ENCODE measurements at places on chromosomes 2 and 18.

DNA sequence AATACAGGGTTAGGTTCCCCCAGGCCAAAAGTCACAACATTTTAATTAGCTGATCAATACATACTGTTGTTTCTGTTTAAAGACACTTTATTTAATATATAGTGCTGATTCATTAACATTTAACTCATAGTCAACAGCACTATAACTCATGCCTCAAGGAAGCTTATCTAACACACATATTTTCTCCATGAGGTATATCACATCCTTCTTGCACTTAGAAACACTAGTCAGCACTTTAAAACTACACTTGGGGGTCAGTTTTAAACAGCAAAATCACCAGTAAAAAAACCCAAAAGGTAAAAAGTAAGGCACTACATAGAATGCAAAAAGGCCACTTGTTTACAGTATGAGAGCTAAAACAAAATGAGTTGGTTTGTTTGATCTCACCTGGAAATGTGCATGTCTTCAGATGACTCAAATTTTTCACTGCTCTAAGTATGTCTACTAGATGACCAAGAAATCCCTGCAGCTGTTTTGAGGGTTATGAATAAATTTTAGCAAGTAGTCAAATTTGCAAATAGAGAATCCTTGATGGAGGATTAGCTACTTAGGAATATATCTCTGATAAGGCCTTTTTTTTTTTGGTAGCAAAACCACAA lies 54.1 kb upstream of the EPB41L5 start:
- no peak for DNase-seq

DNA sequence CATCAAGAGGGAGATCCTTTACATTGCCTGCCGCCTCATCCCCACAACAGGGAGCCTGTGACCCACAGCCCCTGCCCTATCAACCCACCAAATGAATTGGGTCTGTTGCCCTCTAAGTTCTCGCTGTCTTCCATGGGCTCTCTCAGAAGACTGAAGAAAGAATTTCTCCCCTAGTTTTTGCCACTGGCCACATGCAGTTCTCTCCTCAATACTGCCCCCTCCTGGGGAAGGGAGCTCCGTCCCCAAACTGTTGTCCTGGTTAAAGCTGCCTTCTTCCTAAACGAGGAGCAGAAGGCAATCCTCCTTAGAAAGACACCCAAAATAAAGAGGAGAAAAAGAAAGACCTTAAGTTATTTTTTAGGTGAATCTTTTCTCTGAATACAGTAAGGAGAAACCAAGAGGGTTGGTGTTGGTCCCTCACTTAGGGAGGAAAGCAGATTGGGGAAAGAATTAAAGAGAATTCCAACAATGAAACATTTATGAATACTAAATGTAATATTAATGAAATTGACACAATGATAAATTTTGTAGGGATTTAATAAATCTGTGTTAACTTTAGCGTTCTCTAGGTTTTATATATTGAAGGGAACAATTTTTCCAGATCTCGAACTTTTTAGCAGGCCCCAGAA lies 31.1 kb upstream of the SATB2 start:
- peak; percentile 42 for DNase-seq

- DNase-seq = no peak
Observed at GRCh38 chr2:203451011-203451410, 84.1 kb downstream of the RAPH1 start.

- DNase-seq = no peak
Observed at GRCh38 chr2:85921659-85922058, 32.9 kb upstream of the ST3GAL5 start.

DNA sequence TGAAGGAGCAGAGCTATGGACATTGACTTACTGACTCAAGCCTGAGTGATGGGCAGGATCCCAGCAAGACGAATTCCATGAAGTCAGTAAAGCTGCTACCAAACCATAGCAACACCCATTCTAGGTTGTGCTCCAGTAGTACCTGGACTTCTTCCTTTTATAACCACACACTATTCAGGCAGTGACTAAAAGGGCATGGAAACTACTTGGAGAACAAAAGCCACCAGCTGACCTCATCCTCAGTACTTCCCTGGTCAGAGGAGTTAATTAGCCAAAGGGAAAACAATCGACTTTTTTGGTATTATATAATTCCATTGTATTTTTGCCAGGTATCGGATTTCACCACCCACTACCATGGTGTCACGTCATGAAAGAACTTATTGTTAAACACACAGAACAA lies 237.1 kb downstream of the TTC32 start:
- no peak for DNase-seq

DNA sequence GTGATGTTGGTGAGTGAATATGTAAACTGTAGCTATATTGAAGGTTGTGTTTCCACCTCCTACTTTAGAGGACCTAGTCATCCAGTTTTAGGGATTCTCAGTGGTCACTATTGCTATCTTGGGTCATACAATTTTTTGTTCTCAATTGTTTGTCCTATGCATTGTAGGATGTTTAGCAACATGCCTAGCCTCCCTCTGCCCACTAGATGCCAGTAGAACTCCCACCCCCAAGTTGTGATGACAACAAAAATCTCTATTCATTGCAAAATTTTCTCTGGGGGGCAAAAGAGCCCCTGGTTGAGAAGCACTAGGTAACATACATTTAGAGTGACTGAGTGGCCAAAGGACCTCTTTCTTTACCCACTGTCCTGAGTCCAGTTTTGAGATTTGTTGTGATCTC lies 87.3 kb downstream of the LRRTM4 start:
- no peak for DNase-seq

GRCh38 chr2:120396013-120396860 lies 50.3 kb downstream of the INHBB start:
- DNase-seq = no peak
